Smooth muscle cell of the brain vasculature (primary cell): ENCODE measurements at places on chromosomes 6 and 20.

GRCh38 chr6:130577178-130577919 lies 211.5 kb downstream of the TMEM200A start:
- DNase-seq = no peak

- DNase-seq = no peak
Observed at GRCh38 chr20:12570371-12570770, 438.4 kb upstream of the SPTLC3 start.

DNA sequence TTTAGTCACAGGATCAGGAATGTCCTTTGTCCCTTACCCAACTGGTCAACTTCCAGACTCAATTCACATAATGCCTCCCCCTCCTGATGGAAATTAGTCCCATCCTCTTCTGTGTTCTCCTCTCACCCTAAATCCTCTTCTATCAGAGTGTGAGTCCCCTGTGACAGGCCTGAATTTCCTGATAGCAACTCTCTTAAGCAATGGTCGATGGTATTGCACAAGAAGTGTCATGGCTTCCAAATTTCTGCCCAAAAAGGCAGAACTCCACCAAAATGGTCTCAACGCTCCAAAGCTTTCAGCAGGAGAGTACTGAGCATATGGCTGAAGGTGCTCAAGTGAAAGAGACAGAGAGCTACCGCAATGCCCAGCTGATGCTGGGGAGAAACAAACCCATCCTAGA lies 2.4 kb downstream of the PREP start:
- DNase-seq = no peak

GRCh38 chr20:22382742-22383141 lies 201.6 kb downstream of the FOXA2 start:
- no peak for DNase-seq

DNA sequence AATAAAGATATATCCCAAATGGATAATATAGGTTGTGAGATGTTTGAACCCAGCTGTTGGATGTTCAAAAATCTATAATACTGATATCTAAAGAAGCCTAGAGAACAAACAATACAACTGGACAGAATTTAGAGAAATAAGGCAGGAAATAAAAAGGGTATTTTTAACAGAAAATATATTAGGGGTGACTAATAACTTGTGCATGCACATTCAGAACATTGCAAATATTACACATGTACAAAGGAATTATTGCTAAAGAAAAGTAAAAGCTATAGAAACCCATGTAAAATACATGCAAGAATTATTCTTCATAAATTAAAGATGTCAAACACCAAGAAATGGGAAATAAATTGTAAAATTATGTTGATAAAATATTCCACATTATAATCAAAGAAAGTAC lies 32.7 kb upstream of the HCRTR2 start:
- no peak for DNase-seq

DNA sequence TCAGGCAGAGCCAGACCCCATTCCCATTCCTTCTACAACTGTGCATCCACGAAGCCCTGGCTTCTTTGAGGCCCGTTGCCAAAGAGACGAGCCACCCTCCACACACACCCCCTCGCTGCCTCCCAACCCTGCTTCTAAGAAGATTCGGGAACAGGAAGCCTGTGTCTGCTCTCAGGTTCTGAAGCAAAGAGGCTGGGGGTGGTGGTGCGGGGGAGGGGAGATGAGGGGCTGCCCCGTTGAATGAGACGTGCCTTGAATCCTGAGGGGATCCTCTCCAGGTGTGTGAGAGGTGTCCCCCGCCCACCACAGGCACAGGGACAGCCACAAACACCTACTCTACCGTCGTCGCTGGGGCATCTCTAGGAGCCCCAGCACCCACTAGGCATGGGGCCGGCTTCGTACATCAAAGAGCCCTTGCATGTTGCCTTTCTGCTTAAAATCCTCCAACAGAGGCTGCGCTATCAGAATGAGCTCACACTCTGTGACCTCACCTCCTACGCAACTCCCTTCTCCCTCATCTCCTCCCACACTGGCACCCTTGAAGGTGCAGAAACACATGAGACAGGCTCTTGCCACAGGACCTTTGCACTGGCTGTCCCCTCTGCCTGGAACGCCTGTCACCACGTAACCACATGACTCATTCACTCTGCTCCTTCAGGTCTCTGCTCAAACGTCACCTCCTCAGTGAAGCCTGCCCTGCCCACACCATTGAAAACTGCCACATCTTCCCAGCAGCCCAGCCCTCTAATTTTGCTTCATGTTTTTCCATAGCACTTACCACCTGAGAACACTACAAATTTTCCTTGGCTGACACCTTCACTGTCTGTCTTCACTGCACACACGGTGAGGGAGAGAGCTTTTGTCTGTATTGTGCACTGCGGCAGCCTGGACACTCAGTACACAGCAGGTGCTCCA lies 58.5 kb downstream of the PREX1 start:
- DNase-seq = no peak

- DNase-seq = no peak
Observed at GRCh38 chr6:80676386-80676785, 569.9 kb downstream of the BCKDHB start.

DNA sequence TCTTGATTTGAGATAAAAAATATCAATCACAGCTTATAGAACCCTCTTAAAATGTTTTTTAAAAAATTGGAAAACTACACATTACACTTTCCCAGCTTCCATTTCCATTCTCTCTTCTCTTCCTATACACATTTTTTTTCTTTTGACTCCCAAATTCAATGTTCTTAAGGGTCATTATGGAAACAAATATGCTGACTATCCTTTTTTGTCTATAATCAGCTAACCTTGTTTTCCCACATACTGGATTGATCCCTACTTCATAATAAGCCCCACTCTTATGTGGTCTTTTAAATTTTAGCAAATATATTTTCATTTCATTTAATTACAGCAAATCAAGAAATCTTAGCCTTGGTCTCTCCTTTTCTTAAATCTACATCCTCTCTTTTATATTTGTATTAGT lies 378.4 kb downstream of the MEI4 start:
- DNase-seq = no peak

GRCh38 chr6:7446619-7447325 lies 57.2 kb downstream of the RIOK1 start:
- no peak for DNase-seq
